ENCODE measurements at places on chromosomes 6 and 20.

DNA sequence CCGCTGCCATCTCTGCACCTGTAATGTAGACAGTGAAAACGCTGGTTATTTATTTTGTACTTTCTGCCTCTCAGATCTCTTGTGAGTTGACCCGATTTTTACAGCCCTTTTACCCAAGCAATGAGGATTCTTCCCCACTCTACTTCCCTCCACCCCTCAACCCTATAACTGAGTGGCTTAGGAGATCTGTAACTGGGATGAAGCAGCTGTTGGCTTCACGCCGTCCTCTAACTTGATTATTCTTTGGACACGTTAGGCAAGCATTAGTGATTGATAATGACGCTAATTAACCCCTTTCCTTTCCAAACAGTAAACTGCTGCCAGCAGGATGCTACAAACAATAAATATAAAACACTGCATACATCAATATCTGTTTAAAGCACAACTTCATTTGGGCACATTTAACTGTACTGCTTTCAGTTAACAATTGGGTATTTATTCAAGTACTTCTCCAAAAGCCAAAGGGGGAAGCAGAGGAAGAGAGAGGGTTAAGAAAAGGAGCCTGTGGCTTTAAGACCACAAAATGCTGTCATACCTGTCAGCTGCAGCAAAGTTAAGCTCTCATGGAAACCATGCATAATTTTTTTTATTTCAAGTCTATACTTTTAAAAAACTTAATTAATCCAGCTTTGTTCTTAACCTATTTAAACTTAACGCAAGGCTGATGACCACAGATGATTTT, 21.2 kb downstream of the TFAP2A start:
- DNase-seq = peak; percentile 1

- DNase-seq = no peak
Measured at GRCh38 chr6:113695516-113695915, 161.6 kb upstream of the MARCKS start.

GRCh38 chr6:170164271-170164900, 126.5 kb downstream of the DLL1 start:
- no peak for DNase-seq

DNA sequence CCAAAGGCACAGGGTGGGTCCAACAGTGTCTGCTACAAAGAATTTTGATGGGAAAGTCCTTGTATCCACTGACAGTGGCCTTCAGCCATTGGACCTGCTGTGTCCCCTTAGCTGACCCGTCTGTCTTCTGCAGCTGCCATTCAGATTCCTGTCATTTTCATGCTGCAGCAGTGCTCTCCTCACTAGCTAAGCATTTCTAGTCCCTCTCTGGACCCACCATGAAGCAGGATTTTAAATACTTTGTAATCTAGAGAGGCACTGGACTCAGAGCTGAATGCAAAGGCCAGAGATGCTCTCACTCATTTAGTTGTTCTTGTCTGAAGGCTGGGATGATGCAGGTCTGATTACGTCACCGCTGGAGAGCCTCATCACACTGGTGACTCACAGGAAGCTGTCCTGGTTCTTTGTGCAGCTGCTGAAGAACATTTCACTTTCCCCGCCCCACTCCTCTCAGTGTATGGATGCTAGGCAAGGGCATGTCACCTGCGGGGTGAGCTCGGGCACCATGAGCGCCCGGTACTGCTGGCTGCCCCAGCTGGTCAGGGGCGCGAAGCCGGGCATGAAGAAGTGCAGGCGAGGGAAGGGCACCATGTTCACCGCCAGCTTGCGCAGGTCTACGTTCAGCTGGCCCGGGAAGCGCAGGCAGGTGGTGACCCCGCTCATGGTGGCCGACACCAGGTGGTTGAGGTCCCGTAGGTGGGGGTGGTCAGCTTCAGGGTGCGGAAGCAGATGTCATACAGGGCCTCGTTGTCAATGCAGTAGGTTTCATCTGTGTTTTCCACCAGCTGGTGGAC, 19.4 kb upstream of the TUBB2A start:
- DNase-seq = peak; percentile 75

- no peak for DNase-seq
Measured at GRCh38 chr6:29908710-29909109, 33.6 kb upstream of the HLA-A start.

DNA sequence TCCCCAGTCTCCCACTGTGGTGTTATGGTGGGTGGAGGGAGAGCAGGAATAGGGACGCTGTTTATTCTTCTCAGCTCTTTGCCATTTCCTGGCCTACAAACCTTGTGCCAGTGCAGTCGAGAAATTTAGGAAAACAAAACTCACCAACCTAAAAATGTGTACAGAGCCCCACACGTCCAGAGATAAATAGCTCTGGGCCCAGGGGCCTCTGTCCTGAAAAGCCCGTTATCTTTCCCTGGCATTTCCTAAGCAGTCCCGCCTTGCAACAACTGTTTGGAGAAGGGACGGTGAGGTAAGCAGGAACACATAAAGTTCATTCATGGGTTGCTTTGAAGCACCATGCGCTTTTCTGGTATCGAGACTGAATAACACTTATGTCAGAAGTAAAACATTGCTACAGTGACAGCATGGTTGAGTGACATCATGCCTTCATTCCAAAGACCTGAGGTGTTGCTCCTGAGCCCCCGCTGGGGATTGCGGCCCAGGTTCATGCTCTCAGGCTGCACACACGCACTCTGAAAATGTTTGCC, 80.1 kb upstream of the NXT1 start:
- DNase-seq = peak; percentile 23

DNA sequence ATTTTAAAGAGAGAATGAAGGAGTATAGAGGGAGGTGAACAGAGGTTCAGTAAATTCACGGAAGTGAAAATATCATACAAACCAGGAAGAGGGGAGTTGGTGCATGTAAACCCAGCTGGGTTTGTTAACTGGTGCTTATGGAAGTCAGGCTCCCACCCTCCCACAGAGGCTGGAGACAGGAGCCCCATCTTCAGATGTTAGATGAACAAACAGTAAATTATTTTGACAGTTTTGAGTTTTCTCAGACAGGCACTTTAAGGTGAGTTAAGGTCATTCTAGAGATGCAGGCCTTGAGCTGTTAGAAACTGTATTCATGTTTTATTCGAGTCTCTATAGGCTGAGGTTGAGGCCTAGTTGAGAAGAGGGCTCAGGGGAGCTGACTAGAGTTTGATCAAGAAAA, 41.8 kb upstream of the FUCA2 start:
- no peak for DNase-seq

- peak; percentile 39 for DNase-seq
Measured at GRCh38 chr20:49811825-49812506, 662 bp upstream of the SLC9A8 start.

GRCh38 chr6:134303891-134304290, 14.0 kb downstream of the SGK1 start:
- DNase-seq = no peak

GRCh38 chr6:36701401-36701991, 3.9 kb downstream of the RAB44 start:
- no peak for DNase-seq

GRCh38 chr6:114033606-114034005, 62.7 kb upstream of the HDAC2 start:
- no peak for DNase-seq

- no peak for DNase-seq
Measured at GRCh38 chr6:105814745-105815536, 271.2 kb upstream of the PRDM1 start.

DNA sequence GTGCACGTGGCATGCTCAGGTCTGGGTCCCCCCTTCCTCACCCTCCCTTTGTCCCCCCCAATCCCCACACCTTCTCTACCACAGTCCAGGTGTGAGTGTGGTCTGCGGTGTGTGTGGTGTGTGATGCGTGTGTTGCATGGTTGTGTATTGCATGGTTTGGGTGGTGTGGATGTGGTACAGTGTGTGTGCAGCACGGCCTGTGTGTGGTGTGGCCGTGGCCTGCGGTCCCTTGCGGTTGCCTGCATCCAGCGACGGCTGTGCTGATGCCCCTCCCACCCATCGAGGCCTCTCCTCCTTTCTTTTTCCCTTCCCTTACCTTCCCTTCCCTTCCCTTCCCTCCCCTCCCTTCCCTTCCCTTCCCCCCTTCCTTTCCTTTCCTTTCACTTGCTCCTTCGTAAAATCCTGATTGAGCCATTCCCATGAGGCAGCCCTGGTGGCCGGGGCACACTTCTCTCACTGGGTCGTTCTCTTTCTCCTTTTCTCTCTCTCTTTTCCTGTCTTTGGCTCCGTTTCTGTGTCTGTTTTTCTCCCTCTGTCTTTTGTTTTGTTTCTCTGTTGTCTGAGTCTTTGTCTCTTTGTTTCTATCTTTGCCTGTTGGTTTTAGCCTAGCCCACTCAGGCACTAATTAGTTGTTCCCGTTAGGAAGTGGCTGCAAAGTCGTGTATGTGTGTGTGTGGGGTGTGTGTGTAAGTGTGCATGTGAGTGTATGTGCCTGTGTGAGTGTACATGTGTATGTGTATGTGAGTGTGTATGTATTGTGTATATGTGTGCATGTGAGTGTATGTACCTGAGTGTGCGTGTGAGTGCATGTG, 65.7 kb downstream of the SRC start:
- no peak for DNase-seq

DNA sequence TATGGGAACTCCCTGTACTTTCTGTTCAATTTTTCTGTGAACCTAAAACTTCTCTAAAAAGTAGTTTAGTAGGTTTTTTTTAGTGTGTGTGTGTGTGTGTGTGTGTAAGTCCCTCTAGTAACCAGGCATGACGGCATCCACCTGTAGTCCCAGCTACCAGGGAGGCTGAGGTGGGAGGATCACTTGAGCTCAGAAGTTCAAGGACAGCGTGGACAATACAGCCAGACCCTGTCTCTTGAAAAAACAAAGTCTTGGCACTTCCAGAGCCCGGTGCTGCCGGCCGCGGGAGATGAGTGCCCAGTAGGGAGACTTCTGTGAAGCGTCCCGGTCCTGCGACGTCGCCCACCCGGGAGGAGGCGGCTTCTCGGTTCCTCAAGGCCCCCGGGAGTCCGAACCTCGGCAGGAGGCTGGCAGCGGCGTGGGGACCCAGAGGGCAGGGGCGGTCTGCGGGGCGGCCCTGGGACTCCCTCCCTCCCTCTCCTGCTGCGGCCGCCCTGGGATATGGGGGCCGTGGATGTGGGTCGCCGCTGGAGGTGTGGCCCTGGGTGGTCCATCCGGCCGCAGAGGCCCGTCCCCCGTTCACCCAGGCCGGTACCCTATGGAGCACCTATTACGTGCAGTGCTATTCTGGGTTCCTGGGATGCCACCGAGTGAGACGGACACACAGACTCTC, 78.0 kb upstream of the SIRPG start:
- no peak for DNase-seq

DNA sequence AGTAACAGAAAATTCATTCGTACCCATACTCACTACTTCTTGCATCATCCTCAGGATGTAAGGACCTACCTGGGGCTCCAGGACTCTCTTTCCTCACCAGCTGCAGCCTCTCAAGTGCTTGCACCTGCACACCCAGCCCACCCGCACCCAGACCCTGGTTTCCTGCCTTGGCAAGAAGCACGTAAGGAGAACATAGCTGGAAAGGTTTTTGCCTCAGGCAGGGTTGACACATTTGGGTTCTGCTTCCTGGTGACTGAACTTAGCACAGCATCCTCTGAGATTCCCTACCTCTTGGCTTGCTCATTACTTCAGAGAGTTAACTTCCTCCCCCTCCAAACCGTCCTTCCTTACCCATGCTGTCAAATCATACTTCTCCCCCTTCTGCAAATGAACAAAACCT, 556.9 kb downstream of the CD83 start:
- DNase-seq = no peak

GRCh38 chr6:169082093-169082492, 171.6 kb downstream of the THBS2 start:
- no peak for DNase-seq

DNA sequence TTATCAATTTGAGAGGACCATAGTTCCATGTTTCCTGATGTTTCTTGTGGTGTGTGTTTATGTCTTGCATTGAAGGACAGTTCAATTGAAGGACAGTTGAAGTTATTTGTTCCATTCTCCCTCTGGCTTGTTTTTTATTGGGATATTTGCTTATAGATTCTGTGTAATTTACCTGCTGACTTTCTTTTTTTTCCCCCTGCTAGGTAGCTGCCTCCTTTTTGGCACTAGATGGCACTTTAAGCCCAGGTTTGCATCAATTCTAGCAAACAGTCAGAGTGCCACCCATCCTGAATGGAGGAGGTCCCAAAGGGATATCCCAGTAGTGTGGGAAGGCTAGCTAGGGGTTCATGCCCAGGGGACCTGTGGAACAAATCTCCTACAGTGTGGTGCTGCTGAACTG, 78.1 kb downstream of the CFAP61 start:
- peak; percentile 30 for DNase-seq

- peak; percentile 43 for DNase-seq
Measured at GRCh38 chr20:19973961-19974629, 43.1 kb upstream of the NAA20 start.

GRCh38 chr20:49318430-49319207, 40.8 kb upstream of the ZNFX1 start:
- peak; percentile 19 for DNase-seq

GRCh38 chr6:118768904-118769325, 117.5 kb upstream of the CEP85L start:
- DNase-seq = peak; percentile 61

- DNase-seq = no peak
Measured at GRCh38 chr6:57021086-57021720, 25.3 kb upstream of the KIAA1586 start.

GRCh38 chr20:47189060-47189459, 167.4 kb downstream of the ZMYND8 start:
- no peak for DNase-seq

GRCh38 chr6:15143086-15143485, 102.8 kb upstream of the JARID2 start:
- DNase-seq = no peak

GRCh38 chr6:168713839-168714238, 272.9 kb downstream of the SMOC2 start:
- DNase-seq = peak; percentile 30

Measured in ELF-1 (cell line).